Activated T-cell treated with anti-CD3 and anti-CD28 coated beads, Interleukin-2, amount 50 U/mL, for 72 hours (primary cell): ENCODE measurements at places on chromosomes 1 and 21. TPM values are rescaled to one million over a fixed set of nuclear protein-coding genes. Genes with fewer than 3 reads are reported as not detected.

DNA sequence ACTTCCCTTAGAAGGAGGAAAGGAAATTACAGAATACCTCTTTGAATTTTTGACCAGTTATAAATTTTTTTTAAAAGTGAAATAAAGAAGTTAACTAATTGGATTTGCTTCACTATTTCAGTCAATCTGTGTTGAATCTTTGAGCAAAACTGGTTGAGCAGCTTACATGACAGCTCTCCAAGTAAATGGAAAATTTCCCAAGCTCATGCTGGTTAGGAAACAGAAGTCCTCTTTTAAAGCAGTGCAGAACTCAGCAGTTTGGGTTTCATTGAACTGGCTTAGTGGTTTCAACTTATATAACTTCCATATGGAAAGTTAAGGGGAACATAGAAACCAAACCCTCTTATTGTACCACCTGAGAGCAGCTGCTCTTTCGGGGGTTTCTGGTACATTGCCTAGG lies 250.5 kb downstream of the PDE4B start:
- H3K27ac ChIP-seq, result no peak overlapping the region
- no peaks in the 10 kb centered on the region for H3K4me1 ChIP-seq
- H3K36me3 ChIP-seq, result no peaks in the 10 kb centered on the region
- no peak for DNase-seq
- no peak overlapping the region for H3K4me3 ChIP-seq
- H3K27me3 ChIP-seq, result peaks cover 24% of the 10 kb centered on the region

GRCh38 chr1:193437785-193438184 lies 251.4 kb upstream of the B3GALT2 start:
- peak overlapping the region; percentile 56 for H3K4me3 ChIP-seq
- H3K4me1 ChIP-seq, result peaks cover 25% of the 10 kb centered on the region
- H3K36me3 ChIP-seq, result peaks cover 10% of the 10 kb centered on the region
- no peaks in the 10 kb centered on the region for H3K27me3 ChIP-seq
- H3K27ac ChIP-seq, result no peak overlapping the region

DNA sequence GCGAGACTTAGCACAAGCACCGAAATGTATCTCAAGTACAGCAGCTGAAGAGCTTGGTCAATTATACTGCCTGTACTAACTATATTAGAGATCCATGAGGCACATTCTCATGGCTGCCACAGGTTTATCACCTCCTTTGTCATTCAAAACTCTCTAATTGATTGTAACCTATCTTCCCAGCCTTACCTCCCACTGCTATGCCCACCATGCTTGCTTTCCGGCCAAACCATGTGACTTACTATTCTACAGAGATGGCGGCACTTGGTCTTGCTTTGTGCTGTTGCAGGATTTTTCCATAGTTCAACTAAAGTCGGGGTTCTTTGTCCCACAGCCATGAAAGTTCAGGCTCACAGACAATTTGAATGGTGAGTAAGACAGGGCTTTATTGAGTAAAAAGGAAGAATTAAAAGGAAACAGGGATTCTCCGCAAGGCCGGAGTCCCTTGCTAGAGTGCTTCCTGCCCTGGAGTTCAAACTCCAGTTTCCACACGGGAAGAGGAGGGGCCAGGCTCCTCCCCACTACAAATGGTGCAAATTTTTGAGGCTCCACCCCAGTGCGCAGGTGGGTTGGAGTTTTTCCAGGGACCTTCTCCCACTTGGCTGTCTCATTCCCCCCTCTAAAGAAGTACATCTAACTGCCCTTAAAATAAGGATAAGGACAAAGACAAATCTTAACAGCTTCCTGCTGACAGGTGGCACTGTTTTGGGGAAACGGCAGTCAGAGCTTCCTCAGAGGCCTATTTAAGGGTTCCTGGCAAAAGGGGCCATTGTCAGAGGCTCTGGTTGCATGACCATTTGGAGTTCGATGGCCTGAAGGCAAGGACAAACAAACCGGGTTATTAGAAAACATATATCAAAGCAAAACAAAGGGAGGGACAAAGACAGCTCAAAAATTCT lies 28.7 kb downstream of the FMO2 start:
- H3K36me3 ChIP-seq, result no peaks in the 10 kb centered on the region
- H3K4me3 ChIP-seq, result no peak overlapping the region
- no peaks in the 10 kb centered on the region for H3K4me1 ChIP-seq

DNA sequence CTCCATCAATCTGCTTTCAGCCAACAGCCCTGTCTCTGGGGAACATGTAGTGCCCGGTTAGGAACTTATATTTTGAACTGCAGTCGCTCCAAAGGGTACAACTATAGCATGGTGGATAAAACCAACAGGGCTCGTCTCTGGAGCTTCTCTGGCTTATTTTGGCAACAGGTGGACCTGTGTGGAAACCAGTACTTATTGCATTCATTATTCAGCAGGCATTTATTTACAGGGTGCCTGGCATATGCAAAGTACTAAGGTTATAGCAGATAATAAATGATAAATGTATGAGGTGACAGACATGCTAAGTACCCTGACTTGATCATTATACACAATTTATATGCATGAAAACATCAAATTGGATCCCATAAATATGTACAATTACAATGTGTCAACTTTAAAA lies 93.7 kb downstream of the RGS7 start:
- H3K36me3 ChIP-seq, result peaks cover 1% of the 10 kb centered on the region
- no peak overlapping the region for H3K4me3 ChIP-seq
- no peaks in the 10 kb centered on the region for H3K27me3 ChIP-seq
- no peaks in the 10 kb centered on the region for H3K4me1 ChIP-seq
- DNase-seq, result no peak

Gene CD1E
- not detected for total RNA-seq
